ENCODE measurements at places on chromosomes 4 and X. TPM values are rescaled to one million over a fixed set of nuclear protein-coding genes. Genes with fewer than 3 reads are reported as not detected.

The EVC gene
- polyA plus RNA-seq: 33.8 TPM

The ZXDA gene
- 4.7 TPM for polyA plus RNA-seq

The AMTN gene
- 0.35 TPM for polyA plus RNA-seq

GRCh38 chr4:4968161-4968725, 51.0 kb downstream of the CYTL1 start:
- DNase-seq: no peak

The NAT8L gene
- polyA plus RNA-seq: 3.4 TPM

DNA sequence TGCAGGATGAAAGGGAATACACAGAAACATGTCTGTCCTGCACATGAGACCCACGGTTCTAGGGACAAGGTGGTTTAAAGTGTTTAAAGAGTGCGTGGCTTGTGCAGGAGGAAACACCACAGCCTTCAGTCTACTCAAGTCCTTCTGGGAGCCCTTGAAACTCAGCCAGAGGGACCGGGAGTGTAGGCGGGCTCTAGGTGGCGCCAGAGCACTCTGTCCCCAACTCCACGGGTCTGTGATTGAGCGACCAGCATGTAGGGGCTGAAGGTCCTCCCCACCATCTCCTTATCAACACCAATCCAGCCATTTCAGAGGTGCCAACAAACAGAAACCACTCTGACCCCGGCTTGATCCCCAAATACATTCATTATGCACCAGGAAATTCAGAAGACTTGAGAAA, 82.0 kb upstream of the CLDN34 start:
- peak; percentile 86 for DNase-seq

The PCDH19 gene
- 2.4 TPM for polyA plus RNA-seq

DNA sequence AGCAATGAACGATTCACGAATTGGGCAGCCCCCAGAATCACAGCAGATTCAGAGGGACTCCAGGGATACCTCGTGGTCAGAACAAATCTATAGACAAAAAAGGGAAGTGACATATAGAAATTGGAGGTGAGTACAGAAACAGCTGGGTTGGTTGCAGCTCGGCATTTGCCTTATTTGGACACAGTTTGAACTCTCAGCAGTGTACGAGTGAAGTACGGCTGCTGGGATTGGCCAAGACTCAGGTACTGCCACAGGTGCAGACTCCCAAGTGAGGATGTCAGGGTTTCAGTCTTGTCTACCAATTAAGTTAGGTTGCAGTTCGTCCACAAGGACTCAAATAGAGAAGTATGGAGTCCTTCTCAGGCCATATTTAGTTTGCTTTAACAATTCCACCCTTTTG, 28.2 kb downstream of the HTT-AS start:
- no peak for DNase-seq

- DNase-seq: no peak
These were observed 32.1 kb downstream of the SEPTIN11 start for GRCh38 chr4:76981644-76982043.

The MAGEA2B gene
- not detected for polyA plus RNA-seq

- DNase-seq: no peak
These were observed 1.8 kb downstream of the SEPTIN6 start for GRCh38 chrX:119690921-119691716.

- peak; percentile 41 for DNase-seq
These were observed 80.2 kb downstream of the CRMP1 start for GRCh38 chr4:5812506-5813229.

The OPHN1 gene
- 13.5 TPM for polyA plus RNA-seq

- DNase-seq: no peak
These were observed 104.8 kb downstream of the GASK1B start for GRCh38 chr4:158068068-158068467.

The NXF3 gene
- 0.67 TPM for polyA plus RNA-seq

The TCEAL2 gene
- 3.3 TPM for polyA plus RNA-seq

DNA sequence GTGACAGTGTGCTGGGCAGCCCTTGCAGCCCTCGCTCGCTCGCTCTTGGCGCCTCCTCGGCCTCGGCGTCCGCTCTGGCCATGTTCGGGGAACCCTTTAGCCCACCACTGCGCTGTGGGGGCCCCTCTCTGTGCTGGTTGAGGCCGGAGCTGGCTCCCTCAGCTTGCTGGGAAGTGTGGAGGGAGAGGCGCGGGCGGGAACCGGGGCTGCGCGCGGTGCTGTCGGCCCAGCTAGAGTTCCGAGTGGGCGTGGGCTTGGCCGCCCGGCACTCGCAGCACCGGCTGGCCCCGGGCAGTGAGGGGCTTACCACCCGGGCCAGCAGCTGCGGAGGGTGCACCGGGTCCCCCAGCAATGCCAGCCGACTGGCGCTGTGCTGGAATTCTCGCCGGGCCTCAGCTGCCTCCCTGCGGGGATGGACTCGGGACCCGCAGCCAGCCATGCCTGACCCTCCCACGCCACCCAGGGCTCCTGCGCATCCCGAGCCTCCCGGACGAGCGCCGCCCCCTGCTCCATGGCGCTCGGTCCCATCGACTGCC, 770.1 kb upstream of the GALNTL6 start:
- no peak for DNase-seq

DNA sequence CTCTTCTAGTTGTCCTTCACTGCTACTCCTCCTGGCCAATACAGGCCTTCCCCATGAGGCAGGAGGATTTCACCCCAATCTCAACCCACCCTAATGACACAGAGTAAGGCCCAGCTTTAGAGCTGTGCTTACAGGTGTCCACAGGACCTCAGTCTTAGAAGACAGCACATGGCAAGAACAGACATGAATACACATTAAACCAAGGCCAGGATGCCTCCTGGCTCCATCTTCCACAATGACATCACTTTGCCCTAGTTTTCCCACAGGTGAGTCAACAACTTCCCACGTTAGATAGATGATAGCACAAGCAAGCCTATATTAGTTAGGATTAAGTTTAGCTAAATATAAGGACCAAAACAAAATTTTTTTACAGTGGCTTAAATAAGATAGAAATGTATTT, 63.8 kb upstream of the NOCT start:
- DNase-seq: no peak

The STOX2 gene
- 19.5 TPM for polyA plus RNA-seq

The DUSP9 gene
- polyA plus RNA-seq: 0.10 TPM

GRCh38 chrX:131764216-131764615, 220.3 kb downstream of the OR13H1 start:
- no peak for DNase-seq
